Activated naive CD4-positive, alpha-beta T cell treated with anti-CD3 and anti-CD28 coated beads, Interleukin-2, amount 10 ng/mL, durations not matched to agents 7 days and 5 days (primary cell): ENCODE measurements at places on chromosomes 13 and 19.

- DNase-seq: no peak
Measured at GRCh38 chr13:69028936-69029335, 1078.7 kb upstream of the ATXN8OS start.

GRCh38 chr19:3605770-3606169, 905 bp downstream of the TBXA2R start:
- no peak for DNase-seq

- DNase-seq: no peak
Measured at GRCh38 chr13:28129911-28130693, 8.2 kb upstream of the PAN3 start.

GRCh38 chr19:14412324-14412995, 6.7 kb downstream of the DDX39A start:
- DNase-seq: no peak

DNA sequence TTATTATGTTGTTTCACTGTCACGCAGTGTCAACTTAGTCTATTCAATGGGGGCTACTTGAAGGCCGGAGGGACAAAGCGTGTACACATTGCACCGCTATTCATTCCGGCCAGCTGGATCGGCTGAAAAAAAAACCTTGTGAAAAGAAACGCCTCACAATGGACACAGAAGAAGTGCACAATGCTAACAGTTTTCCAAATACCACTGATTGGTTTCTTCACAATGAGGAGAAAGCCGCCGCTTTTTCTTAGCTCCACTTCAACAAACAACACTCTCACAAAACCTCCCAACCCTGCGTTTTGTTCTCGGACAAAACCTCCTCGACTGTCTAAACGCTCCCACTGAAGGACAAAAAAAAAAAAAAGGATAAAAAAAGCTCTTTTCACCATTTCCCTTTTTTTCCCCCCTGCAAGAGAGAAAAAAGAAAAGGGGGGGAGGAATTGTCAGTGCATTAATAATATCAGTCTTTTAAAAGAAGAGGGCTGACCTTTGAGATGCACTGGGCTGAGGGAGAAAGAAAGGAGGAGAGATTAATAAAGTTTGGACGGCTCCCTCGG, 5.4 kb downstream of the SOX21 start:
- DNase-seq: no peak

DNA sequence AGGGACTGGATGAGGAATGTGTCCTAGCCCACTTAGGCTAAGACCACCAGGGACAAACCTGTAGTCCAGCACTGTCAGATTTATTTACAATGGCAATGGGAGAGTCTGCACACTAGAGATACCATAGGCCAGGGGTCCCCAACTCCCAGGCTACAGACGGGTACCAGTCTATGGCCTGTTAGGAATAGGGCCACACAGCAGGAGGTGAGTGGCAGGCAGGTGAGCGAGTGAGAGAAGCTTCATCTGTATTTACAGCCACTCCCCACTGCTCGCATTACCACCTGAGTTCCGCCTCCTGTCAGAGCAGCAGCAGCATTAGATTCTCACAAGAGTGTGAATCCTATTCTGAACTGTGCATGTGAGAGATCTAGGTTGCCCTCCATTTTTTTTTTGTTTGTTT, 2.4 kb downstream of the THAP8 start:
- DNase-seq: no peak

DNA sequence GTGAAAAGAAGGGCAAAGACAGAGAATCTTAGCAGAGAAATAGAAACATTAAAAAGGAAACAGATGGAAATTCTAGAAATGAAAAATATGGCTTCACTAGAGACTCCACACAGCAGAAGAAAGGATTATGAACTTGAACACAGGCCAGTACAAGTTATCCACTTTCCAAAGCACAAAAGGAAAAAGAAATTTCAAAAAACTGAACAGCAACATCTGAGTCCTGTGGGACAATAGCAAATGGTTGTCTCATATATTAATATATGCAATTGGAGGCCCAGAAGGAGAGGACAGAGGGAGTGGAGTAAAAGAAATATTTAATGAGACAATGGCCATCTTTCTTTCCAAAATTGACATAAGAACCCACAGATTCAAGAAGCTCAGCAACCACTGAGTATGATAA, 141.7 kb upstream of the GJB6 start:
- DNase-seq: no peak

GRCh38 chr19:42113641-42114348, 18.5 kb downstream of the POU2F2 start:
- no peak for DNase-seq

DNA sequence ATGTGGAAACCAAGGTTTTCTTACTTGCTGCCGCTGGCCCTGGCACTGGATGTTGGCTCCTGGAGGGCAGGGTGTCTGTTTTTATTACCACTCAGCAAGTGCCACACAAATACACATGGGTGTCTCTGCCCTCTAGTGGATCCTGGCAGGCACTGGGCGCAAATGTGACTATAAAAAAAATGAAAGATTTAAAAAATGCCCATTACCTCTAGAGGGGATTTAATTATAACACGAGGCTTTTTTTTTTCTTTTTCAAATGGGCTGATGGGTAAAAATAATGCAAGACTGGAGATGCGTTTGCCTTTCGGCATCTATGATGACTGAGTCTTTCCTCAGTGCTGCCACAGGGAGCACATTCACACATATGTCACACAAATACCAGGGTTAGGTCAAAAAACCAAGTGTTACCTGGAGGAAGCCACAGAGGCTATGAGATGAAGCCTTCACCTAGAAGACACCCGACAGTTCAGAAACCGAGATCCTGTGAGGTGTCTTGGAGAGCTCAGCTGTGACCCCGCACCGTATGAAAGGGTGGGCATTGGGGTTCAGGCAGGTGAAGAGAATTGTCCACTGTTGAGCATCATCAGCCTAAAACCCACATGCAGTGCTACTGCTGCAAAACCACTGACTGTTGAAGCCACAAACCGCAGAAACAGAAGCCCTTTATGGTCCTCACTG, 25.7 kb downstream of the CHAMP1 start:
- peak; percentile 64 for DNase-seq

DNA sequence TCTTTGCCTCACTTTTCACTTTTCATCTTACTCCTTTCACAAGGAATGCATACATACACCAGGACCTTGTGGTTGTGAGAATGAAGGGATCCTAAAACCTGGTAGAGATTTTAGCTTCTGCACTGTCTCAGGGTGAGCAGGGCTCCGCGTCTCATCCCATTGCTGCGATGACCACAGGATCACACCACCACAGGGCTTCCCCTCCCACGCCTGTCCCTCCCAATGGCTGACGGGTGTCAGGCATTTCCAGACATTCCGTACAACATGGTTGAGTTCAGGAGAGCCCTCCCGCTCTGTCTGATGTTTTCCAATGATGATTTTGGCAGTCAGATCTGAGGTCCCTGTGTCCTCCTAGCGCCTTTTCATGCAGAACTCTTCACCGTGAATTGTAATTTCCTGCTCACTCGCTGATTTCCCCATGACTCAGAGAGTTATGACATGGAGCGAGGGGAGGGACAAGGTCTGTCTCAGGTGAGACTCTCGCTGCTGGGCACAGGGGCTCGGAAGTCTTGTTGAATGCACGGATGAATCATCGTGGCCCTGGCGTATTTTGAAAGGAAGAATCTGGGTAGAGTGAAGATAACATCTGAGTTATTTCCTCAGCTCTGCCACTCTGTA, 102.8 kb downstream of the TEX29 start:
- no peak for DNase-seq

DNA sequence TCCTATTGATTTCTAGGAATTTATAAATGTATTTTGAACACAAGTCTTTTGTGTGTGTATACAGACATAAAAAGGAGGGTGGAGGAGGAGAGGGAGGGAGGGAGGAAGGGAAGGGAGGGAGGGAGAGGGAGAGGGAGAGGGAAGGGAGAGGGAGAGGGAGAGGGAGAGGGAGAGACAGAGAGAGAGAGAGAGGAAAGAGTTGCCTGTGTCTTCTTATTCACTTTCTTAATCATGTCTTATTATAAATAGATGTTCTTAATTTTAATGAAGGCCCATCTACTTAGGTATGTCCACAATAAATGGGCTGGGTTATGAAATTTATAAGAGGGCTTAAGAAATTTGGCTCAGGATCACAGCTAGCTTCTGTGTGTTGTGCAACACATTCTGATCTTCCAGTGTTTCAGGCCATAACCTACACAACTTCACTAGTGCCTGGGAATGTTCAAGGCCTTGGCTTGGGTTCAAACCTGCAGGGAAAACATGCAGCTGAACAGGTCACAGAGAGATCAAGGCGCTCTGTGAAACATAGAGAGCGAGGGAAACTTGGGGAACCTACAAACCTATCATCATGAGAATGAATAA, 39.3 kb downstream of the ZNF45 start:
- DNase-seq: no peak

GRCh38 chr13:30065181-30065580, 214.8 kb upstream of the UBL3 start:
- no peak for DNase-seq

DNA sequence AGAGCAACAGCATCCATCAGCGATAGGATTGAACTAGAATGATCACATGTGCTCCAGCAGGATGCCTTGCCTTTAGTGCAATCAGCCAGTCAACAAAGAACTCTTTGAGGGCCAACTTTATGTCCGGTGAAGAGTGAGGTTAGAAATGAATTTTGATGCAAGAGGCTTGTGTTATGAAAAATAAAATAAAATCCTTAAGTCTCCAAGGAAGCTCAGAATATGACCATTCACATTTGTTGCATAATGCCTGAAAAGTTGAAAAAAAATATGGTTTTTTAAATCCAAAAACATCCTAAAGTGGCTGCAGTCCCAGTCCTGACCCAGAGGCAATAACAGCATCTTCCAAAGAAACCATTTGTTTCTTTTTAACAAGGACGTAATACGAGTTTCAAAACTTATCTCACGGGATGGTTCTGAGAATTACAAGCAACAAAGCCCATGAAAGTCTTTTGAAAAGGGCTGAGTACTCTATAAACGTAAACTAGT, 61.3 kb downstream of the DCLK1 start:
- DNase-seq: no peak

DNA sequence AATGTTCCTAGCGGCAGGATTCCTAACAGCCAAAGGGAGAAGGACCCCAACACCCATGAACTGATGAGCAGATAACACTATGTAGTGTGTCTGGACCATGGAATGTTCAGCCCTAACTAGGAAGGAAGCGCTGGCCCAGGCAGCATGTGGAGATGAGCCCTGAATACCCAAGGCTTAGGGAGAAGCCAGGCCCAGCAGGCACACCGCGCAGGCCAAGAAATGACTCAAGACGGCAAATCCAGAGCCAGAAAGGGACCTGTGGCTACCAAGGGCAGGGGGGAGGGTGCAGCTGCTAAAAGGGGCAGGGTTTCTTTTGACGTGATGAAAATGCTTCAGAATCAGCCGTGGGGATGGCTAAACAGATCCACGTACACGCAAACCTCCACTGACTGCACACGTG, 20.7 kb upstream of the TINCR start:
- DNase-seq: no peak
